Activated CD4-positive, CD25-positive, alpha-beta regulatory T cell treated with anti-CD3 and anti-CD28 coated beads, Interleukin-2, amount 50 U/mL, for 72 hours (primary cell): ENCODE measurements at places on chromosomes 12 and 14.

DNA sequence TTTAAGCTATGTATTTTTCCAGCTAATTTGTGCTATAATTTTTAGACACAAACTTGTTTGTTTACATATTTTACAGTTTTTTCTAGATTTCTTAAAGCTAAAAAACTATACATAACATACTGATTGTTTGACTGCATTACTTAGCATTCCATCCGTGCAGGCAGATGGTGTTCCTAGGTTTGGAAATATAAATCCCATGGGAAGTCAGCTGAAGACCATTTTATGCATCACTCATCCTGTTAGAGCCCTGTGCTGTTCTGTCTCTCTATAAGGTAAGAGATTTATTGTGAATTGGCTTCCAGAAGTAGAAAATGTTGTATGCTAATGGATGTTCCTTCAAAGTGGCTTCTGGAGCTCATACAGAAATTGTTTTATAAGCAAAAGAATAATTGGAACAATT is 31.1 kb downstream of the RMST start:
- no peak for DNase-seq

DNA sequence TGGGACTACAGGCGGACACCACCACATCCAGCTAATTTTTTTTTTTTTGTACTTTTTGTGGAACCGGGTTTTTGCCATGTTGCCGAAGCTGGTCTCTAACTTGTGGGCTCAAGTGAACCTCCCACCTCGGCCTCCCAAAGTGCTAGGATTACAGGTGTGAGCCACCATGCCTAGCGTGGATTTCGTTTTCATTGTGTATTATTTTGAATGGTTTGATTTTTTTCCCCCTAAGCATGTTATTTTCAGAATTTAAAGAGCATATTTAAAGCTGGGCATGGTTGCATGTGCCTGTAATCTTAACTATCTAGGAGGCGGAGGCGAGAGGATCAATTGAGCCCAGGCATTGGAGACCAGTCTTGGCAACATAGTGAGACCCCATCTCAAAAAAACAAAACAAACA is 13.1 kb downstream of the TMEM63C start:
- no peak for DNase-seq

- DNase-seq: no peak
Observed at GRCh38 chr14:73752297-73752992, 38.3 kb upstream of the PNMA1 start.

DNA sequence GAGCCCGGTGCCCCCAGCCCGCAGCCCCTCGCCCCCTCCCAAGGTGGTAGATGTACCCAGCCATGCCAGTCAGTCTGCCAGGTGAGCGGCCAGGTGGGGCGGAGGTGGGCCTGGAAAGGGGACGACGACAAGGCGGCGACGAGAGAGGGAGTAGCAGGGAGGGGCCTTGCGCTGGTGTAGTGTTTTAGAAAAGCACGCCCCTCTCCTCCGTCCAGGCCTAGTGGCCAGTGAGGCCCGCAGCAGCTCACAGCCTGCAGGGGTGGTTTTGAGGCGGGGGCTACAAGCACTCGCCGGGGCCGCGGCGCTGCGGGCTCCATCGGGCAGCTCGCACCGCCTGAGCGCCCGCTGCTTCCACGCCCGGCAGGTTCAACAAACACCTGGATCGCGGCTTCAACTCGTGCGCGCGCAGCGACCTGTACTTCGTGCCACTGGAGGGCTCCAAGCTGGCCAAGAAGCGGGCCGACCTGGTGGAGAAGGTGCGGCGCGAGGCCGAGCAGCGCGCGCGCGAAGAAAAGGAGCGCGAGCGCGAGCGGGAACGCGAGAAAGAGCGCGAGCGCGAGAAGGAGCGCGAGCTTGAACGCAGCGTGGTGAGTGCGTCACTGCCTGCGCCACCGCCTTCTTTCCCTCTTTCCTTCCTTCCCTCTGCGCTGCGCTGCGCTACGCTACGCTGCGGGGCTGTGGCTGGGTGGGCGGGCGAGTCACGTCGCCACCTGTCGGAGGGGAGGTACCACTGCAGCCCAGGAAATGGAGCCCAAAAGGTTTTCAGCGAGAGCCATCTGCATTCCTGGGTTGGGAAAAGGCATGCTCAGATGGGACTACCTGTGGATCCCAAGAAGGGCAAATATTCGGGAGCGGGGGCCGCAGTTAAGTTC is 5.9 kb upstream of the RNU7-1 start:
- peak; percentile 93 for DNase-seq

GRCh38 chr12:80154261-80154660 is 54.9 kb downstream of the OTOGL start:
- DNase-seq: no peak

GRCh38 chr14:70885343-70886022 is 21.8 kb upstream of the PCNX1 start:
- no peak for DNase-seq

DNA sequence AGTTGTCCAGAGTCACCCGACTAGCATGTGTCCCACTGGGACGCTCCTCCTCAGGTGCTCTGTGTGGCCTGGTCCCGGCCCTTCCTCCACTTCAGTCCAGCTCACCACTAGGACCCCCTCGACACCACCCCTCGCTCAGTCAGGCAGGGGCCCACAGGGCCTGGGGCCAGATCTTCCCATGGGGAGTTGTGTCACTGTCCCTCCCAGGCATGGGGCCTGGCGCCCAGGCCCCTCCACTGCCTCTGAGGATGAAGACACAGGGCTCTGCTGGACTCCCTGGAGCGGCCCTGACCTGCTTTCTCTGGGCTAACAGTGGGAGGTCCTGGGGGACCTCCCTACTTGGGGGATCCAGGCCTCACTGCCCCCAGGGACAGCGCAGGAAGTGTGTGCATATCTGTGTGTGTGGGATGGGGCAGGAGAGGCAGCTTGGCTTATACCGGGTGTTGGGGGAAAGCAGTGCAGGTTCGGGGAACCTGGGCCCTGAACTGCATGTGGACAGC is 43.8 kb downstream of the KRT80 start:
- DNase-seq: no peak

DNA sequence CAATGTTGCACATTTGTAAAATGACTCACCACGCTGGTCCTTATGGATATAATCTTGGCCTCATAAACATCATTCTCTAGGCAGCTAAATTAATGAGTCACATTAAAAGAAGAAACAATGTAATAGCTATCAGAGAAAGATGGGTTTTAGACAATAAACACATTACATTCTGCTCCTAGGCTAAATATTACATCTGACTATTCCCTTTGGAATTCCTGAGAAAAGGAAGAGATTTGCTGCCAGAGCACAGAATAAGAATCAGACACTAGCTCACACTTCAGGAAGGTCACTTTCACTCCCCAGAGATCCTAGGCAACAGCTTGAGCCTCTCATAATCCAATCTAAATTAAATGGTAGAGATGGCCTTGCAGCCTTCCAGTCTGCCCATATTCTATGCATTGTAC is 218.2 kb downstream of the PTPRO start:
- DNase-seq: no peak

DNA sequence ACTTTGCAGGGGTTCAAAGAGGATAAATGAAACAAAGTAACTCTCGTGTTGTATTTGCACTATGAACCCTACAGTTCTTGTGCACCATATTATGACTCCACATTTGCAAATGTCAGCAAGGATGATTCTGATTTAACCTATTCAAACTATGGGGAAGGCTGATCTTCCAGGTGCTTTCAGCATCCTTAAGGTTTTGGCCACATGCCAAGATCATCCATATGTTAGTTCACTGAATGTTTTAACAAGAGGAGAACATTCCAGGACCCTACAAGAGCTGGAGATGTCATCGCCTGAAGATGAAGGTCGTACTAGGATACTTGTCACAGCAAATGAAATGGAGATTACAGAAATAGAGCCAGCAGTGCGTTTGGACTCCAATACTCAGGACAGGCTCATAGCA is 114.2 kb downstream of the DHRS2 start:
- DNase-seq: no peak
